Stimulated activated CD4-positive, alpha-beta T cell treated with anti-CD3 and anti-CD28 coated beads, Interleukin-12 subunit alpha, Interleukin-12 subunit beta, amount 100 ng/mL, for 24 hours (primary cell): ENCODE measurements at places on chromosomes 4 and X.
A peak's percentile ranks its signal among the peaks of the same experiment; 100 is the strongest.

- no peak for DNase-seq
Observed at GRCh38 chr4:169250796-169251195, 20.0 kb downstream of the SH3RF1 start.

DNA sequence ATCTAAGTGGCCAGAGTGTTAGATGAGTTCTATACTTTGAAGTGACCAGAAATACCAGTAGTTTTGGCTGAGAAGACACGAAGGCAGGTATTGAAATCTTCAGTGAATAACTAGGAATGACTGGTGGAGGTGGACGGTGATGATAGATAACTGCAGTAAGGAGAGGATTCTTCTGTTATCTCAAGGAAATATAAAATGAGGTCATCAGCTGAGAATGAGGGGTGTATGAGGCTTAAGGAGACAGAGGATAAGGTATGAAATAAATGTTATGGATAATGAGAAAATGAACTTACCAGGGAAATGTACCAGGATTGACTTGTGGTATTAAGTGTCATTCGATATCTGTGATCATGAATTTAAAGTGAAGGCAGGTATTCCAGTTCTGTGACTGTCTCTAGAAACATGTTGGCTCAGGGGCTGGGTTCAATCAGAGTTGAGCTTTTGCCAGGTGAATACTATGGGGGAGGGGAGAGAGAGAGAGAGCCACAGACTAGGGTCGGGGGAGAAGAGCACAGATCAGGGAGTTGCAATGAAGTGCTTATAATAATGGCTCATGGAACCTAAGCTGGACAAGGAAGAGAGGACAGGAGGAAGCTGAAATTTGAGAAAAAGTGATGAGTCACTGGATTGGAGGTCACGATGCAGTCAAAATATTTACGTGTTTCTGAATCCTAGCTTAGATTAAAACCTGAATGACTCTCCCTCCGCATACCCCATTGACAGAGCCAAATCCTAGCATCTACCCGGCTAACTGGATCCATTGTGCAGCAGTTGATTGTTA lies 37.5 kb upstream of the BRS3 start:
- no peak for DNase-seq

DNA sequence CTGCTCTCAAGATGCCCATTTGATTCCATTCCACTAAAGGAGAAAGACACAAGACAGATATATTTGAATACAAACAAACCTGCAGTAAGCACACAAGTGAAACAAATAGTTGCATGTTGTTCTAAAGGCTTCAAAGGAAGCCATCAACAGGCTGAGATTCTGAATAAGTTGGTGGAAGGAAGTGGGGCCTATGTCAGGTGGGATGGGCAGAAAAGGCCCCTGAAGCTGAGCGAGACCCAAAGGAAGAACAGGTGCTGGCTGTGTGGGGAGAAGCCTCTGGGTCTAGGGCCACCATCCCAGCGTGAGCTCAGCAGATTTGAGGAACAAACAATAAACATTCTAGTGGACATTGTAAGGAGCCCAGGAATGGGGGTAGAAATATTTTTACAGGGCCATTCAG lies 82.4 kb upstream of the PLAC8 start:
- DNase-seq: no peak

GRCh38 chr4:53651156-53651735 lies 60.0 kb upstream of the LNX1 start:
- no peak for DNase-seq

DNA sequence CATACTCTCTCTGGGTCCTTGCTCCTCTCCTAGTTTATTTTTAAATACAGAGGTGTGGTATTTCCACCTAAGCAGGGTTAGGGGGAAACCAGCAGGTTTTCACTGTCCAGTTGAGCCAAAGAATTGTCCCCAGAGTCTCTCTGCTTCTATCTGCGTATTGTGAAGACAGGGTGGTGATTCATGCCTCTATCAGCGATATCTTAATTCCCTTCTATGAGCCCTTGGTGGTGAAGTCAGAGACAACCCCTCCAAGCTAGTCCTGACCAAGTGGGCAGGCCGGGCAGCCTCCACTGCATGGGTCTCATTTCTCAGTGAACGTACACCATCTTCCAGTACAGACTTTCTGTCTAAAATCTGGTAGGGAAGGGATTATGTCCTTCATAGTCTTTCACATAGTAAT lies 100.5 kb upstream of the GPR34 start:
- DNase-seq: no peak

GRCh38 chr4:95093460-95093859 lies 335.7 kb downstream of the BMPR1B start:
- no peak for DNase-seq

- DNase-seq: no peak
Observed at GRCh38 chrX:131066237-131066636, 8.1 kb downstream of the ARHGAP36 start.

DNA sequence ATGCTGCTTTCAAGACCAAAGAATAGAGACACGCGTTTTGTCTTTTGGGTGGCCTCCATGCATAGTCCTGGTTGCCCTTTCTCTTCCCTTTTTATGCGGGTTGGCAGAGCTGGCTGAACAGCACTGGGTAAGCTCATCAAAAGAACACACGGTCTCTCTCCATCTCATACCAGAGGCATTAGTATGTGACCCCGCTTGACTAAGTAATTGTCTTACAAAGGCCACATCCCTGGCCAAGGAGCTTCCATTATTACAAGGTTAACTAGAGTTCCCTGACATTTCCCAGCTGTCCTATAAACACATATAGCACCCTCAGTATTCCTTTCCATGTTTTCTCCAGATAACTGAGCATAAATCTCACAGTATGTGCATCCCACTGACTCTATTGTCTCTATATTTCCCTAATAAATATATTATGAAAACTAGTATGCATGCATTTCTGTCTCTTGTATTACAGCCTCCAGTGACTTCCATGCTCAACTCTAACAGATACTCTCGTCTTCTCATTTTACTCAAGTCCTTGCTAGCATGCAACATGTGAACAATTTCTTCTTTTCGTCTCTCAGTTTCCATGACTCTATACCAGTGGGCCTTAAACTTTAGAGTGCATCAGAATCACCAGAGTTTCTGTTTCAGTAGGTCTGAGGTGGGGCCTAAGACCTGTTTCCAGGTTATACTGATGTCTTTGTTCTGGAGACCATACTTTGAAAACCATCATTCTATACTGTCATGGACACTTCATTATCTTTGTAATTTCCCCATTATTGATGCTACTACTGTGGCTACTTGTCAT lies 247.7 kb upstream of the ARSJ start:
- DNase-seq: no peak

GRCh38 chr4:5079581-5079980 lies 28.3 kb downstream of the STK32B start:
- DNase-seq: no peak

GRCh38 chr4:67575232-67576058 lies 16.9 kb downstream of the STAP1 start:
- no peak for DNase-seq

DNA sequence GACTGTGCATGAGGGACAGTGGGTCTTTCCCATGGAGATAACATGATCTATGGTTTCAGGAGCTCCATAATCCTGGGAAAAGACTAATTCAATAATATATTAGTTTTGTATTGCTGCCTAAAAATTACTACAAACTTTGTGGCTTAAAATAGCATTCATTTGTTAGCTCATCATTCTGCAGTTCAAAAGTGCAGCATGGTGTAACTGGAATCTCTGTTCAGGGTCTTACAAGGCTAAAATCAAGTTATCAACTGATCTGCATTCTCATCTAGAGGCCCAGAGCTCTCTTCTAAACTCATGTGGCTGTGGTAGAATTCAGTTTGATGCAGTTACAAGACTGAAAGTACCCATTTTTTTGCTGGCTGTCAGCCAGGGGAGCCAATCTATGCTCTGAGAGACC lies 66.7 kb downstream of the LHFPL1 start:
- DNase-seq: no peak

GRCh38 chr4:94304365-94304971 lies 38.2 kb downstream of the HPGDS start:
- DNase-seq: no peak

DNA sequence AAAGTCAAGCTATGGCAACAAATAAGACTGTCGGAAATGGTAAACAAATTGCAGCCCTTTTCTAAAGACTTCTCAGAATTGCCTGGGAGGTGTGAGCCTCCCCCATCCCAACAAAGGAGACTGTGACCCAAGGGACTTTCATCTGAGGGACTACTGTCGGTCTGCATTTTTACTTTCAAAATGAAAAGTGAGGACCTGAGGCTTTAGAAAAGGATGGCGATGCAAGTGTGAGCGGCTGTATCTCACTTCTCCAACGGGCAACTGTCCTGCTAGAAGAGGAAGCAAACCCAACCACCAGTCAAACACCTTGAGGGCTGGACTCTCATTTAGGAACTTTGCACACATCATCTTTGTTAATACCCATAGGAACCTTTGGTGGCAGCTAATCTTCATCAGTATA lies 62.6 kb upstream of the CLNK start:
- no peak for DNase-seq

DNA sequence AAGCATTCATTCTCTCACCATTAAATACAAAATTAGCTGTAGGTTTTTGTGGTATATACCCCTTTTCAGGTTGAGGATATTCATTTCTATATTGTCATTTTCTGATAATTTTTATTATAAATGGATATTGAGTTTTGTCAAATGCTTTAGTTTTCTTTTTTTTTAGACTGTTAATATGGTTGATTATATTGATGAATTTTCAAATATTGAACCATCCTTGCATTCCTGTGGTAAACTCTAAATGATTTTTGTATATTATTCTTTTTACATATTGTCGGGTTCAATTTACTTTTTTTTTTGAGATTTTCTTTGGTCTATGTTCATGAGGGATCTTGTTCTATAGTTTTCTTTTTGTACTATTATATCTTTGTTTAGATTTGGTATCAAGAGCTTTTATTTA lies 165.1 kb downstream of the GPAT3 start:
- DNase-seq: no peak

DNA sequence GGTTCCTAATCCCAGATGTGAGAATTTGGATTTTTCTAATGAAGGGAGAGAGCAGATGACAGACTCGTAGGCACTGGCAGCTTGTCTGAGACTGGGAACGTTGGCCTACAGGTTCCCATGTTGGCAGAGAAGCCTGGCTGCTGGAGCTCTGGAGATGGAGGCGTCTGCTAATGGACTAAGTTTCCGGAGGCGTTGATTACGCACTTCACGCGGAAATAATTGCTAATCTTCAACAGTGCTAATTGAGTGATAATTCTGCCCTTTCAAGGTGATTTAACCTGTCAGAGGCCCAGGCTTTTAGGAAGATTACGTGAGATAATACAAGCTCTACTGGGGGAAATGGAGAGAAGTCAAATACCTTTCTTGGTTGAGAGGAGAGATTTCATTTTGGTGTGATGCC lies 77.4 kb downstream of the PSAPL1 start:
- no peak for DNase-seq

DNA sequence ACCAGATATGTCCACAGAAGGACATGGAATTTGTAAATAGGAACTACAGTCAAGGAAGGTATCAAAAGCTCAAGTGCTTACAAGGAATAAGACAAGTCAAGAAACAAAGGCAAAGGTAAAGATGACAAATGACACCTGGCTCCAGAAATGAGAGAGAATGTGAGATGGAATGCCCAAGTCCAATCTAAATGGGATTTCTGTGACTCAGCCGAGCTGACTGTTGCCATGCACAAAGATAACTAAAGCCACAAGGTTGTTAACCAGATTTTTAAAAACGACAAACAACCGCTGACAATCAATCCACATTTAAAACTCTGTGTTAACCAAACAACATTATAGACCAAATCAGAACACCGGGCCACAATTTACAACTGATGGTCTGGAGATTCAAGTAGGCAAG lies 1.1 kb downstream of the NFXL1 start:
- no peak for DNase-seq

- DNase-seq: no peak
Observed at GRCh38 chrX:10089378-10089795, 67.4 kb upstream of the CLCN4 start.

GRCh38 chr4:114598191-114599121 lies at the start of gene UGT8:
Gene UGT8 (plus strand): TSS chr4:114598807. CDS start chr4:114622881, 24,074 bp downstream.
- peak; percentile 46 for DNase-seq

GRCh38 chrX:109350551-109350950 lies 131.3 kb downstream of the GUCY2F start:
- no peak for DNase-seq

GRCh38 chr4:57689693-57690205 lies 579.6 kb upstream of the IGFBP7 start:
- DNase-seq: no peak

GRCh38 chrX:136646602-136647239 lies 1.2 kb upstream of the CD40LG start:
- DNase-seq: no peak

- DNase-seq: no peak
Observed at GRCh38 chrX:16039363-16039762, 84.0 kb upstream of the GRPR start.

- no peak for DNase-seq
Observed at GRCh38 chr4:141132072-141132708, 1.1 kb downstream of the RNF150 start.

DNA sequence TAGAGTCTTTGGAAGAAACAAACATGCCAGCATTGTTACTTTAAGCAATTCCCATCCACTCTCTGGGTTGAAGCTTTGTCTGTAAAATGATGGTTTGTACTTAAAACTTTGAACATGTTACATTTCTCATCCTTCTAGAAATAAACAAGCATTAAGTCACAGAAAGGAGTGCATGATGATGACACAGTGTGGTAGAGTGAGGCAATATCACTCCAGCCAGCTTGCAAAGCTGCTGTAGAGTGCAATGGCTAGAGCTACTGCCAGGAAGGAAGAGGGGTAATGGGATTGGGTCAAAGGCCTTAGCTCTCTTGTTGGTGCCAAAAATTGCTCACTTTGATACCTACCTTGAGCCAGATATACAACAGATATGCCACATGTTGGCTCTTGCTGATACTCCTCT lies 12.3 kb upstream of the ENOX2 start:
- DNase-seq: no peak

DNA sequence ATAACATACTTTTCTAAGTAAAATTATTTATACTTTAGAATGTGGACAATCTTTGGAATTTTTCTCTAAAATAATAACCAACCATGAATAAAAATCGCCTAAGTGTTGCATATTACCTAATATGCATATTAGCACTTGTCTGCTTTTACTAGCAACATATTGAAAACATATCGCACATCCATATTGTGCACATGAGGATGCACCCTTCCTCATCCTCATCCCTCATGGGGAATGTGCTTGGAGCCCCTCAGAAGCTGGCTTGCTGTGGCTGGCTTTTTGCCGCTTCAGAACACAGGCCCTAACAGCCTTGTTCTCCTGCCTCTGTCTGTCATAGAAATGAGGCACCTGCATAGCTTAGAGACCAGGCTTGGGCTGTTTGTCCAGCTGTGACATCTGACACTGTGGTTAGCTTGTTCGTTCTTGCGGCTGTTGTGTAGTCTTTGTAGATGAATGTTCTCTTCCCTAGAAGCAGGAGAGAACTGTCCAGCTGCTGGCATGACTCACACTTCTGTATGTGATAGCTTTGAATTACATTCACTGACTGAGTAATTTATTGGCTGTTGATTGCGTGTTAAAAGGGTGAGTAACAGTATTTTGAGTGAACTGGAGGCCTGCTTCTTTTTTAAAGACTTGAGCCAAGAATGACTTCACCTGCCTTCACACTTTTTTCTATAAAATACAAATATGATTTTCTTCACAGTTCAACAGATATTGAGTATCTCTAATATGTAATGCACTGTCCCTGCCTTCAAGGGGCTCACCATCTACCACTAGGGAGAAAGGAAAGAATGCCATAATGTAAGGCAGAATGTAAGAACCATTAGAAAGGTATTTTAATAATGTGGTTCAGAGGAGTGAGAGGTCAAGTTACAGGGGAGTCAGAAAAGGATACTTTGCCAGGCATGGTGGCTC lies 81.9 kb downstream of the HMGB2 start:
- no peak for DNase-seq

- DNase-seq: peak; percentile 3
Observed at GRCh38 chr4:114807759-114808404, 209.3 kb downstream of the UGT8 start.
